Activated T-helper 1 cell treated with anti-CD3 and anti-CD28 coated beads, Interleukin-12 subunit alpha, Interleukin-12 subunit beta, Interleukin-2, Interleukin-4 antibody, amounts not matched to agents 30 ng/mL and 10 ng/mL and 1 ng/mL, durations not matched to agents 14 hours and 24 hours and 36 hours (primary cell): ENCODE measurements at places on chromosomes 5 and 9. TPM values are rescaled to one million over a fixed set of nuclear protein-coding genes. Genes with fewer than 3 reads are reported as not detected.

Gene SLC1A1
- total RNA-seq, result 0.05 TPM in 1 of 2 replicates, not detected in the other

Gene IFNB1
- total RNA-seq, result 0.23 TPM in 1 of 2 replicates, not detected in the other

Gene COX7C
- 436 and 471 TPM in 2 replicates for total RNA-seq

Gene LIX1
- total RNA-seq, result not detected in 2 replicates

Gene BNC2
- not detected in 2 replicates for total RNA-seq

Gene GPR21
- 0.54 and 0.88 TPM in 2 replicates for total RNA-seq

Gene TSLP
- total RNA-seq, result 0.17 and 0.47 TPM in 2 replicates

Gene STX17
- 20.5 and 22.1 TPM in 2 replicates for total RNA-seq

Gene PLPP7
- 0.10 TPM in 1 of 2 replicates, not detected in the other for total RNA-seq

Gene CDX1
- total RNA-seq, result not detected in 2 replicates

Gene FKTN
- 12.4 and 12.6 TPM in 2 replicates for total RNA-seq

Gene FANCG
- total RNA-seq, result 102 and 104 TPM in 2 replicates

Gene PCDHGB1
- 0.18 and 0.32 TPM in 2 replicates for total RNA-seq

Gene OTP
- total RNA-seq, result not detected in 2 replicates

Gene CCDC183
- total RNA-seq, result 0.52 TPM in 1 of 2 replicates, not detected in the other

Gene EQTN
- not detected in 2 replicates for total RNA-seq

Gene GPSM1
- 18.3 and 19.1 TPM in 2 replicates for total RNA-seq

Gene CYLC2
- total RNA-seq, result not detected in 2 replicates

Gene ROR2
- 1.1 and 1.6 TPM in 2 replicates for total RNA-seq

Gene SAXO1
- not detected in 2 replicates for total RNA-seq

Gene CCDC187
- not detected in 2 replicates for total RNA-seq

Gene FGF10
- not detected in 2 replicates for total RNA-seq

Gene SPRY4
- total RNA-seq, result 1.7 and 2.4 TPM in 2 replicates

Gene PCDHA11
- total RNA-seq, result not detected in 2 replicates
